B cell (primary cell): ENCODE measurements at places on chromosomes 12 and 14.

- no peak for DNase-seq
Observed at GRCh38 chr12:92468358-92469020, 234.3 kb upstream of the PLEKHG7 start.

DNA sequence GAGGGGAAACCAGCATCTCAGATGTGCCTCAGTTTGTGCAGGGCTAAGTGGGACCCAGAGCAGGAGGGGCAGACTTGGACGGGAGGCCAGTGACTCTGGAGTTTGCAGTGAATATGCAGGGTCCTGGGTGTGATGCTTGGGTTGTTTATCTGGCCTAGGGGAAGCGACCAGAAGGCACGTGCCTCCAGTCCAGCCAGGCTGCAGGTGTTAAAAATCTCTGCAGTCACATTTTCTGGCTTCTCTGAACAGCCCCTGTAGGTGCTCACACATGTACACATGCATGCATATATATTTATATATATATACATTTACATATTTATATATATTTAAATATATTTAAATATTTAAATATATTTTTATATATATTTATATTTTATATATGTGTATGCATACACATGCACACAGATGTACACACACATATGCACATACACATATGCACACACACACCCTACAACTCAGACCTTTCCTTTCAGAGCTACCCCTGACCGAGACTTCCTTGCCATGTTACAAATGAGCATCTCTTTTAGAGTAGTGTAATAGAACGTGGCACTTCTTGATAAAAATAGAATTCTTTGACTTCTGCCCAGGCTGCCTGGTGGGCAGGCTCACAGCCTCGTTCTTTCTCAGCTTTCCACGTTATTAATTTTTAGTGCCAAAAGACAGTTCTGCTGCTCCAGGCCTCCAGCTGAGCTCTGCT lies 26.8 kb upstream of the TCL1B start:
- DNase-seq: no peak

GRCh38 chr14:92532490-92533163 lies 19.0 kb downstream of the RIN3 start:
- no peak for DNase-seq

- DNase-seq: no peak
Observed at GRCh38 chr12:1564067-1564466, 30.3 kb downstream of the FBXL14 start.

DNA sequence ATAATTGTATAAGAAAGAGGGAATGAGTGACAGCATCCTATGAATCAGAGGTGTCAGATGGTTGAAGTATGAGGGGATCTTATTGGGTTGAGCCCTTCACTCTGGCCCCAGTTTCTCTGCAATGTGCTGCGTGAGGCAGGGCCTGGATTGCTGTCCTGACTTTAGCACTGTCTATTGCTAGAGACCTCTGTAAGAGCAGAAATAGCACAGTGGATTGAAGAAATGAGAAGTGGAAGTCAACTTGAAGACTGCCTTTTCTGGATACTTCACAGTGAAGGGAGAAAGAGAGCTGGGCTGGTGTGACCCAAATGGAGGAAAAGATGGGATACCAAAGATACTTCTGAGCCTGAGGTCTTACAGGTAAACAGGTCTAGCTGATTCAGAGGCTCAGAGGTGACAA lies 5.8 kb downstream of the ASCL4 start:
- DNase-seq: no peak

DNA sequence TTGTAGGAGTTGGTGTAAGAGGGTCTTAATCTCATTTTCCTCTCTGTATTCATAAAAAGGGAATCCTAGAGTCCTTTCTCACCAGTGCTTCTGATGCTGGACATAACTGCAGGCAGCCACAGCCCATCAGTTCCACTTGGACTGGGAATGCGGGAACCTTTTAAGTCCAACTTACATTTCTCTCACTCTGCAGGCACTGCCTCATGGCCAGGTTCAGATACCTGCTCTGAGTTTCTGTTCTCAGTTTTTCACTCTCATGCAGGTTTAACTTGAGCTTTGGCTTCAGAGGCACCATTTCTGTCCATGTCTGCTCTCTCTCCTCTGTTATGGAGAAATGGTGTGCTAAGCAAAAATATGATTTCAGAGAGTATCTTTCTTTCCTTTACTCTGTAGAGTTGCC lies 4.2 kb downstream of the ACVR1B start:
- no peak for DNase-seq

DNA sequence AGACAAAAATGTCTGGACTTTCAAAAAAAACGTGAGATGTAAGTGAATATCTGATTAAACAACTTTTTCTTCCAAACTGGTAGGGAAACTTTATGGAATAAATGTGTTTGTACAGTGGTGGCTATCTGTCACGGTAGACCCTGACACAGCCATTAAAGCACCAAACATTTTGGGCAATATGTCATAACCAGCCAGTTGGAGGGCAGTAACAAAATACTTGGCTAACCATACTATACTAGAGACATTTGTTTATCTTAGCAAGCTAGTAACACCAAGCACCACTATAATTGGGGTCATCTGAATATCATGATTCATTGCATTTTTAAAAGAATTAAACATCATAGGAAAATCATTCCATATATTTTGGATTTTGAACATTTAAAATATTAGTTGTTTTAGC lies 6.0 kb upstream of the MYF6 start:
- DNase-seq: no peak

DNA sequence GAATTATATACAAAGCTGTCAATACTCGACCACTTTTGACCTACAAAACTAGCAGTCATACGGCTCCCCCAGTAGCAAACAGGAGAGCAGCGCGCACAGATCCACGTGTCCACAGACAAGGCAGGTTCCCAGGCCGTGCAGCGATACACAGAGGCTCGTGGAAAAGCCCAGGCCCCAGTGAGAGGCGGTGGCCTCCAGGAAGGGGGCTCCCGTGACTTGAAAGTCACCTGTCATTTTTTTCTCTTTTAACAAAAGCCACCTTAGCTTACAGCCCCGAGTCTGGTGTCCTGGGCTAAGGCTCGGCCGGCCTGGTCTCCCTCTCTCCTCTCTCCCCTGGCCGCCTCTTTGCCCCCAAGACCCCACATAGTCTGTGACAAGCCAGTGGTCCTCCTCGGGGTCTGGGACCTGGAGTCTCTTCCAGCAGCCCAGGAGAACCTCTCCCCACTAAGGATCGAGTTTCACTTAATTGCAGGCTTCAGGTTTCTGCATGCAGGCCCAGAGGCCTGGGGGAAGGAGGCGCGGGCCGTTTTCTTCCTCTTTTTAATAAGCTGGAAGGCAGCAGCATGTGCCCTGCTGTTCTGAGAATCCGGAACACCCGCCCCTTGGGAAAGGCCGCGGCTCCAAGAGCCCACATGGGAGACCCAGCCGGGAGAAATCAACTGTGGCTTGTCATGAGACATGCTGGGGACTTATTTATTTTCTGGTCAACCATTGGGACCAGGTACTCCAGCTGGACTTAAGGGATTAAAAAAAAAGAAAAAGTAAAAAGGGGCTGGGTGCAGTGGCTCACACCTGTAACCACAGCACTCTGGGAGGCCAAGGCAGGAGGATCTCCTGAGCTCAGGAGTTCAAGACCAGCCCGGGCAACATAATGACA lies 15.9 kb downstream of the NCOR2 start:
- DNase-seq: peak; percentile 66

- no peak for DNase-seq
Observed at GRCh38 chr12:90244232-90244631, 535.6 kb upstream of the ATP2B1 start.

DNA sequence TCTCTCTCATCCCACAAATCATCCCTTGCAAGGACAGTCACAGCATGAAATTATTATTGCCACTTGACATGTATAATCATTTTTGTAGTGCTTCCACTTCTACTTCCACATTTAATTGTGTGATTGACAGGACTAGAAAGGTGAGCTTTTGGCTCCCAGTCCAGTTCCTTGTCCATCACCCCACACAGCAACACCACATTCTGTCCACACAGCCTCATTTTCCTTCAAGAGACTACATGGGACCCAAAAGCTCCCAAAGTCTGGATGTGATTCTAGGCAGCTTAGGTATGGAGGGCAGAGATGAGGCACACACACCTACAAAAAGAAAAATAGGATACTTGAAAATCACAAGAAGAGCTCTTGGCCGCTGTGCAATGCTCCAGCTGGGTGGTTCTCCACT lies 366.3 kb downstream of the DPF3 start:
- DNase-seq: no peak

GRCh38 chr12:12915656-12916055 lies 24.3 kb downstream of the GPRC5A start:
- DNase-seq: no peak

GRCh38 chr12:90028635-90029051 lies 320.0 kb upstream of the ATP2B1 start:
- DNase-seq: no peak

- DNase-seq: no peak
Observed at GRCh38 chr14:55942076-55942654, 176.0 kb upstream of the PELI2 start.

DNA sequence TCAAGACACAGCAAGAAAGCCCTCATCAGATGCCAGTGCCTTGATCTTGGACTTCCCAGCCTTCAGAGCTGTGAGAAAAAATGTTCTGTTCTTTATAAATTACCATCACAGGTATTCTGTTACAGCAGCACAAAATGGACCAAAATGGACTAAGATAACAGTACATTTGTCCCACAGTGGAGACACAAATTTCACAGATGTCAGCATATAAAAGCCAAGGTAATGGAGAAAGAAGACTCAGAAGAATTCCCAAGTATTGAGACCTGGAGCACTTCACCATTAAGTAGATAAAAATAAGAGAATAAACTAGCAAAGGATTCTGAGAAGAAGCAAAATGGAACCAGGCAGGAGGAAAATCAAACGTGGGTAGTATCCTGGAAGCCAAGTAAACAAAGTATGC lies 131.0 kb downstream of the NOVA1 start:
- no peak for DNase-seq

- DNase-seq: no peak
Observed at GRCh38 chr12:47863985-47864384, 40.8 kb downstream of the VDR start.

DNA sequence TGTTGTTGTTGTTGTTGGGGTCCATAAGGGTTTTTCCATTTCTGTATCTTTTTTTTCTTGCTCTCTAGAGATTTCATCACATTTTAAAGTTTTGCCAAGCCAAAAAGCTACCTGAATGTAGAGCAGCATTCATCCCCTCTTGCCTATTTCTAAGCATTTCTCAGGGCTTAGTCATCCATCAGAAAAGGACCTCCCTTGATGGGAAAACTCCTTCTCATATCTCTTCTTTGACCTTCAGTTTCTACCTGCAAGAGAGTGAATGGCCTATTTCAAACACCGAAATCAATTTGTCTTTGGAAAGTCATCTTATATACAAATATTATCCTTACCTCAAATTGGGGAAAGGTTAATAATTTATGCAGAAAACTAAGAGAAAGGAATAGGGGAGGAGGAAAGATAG lies 4.5 kb downstream of the MYBPC1 start:
- DNase-seq: no peak

- DNase-seq: no peak
Observed at GRCh38 chr12:112149596-112149995, 24.2 kb downstream of the TRAFD1 start.

GRCh38 chr14:67319142-67319541 lies 40.5 kb downstream of the ATP6V1D start:
- no peak for DNase-seq

GRCh38 chr12:88836156-88836555 lies 255.9 kb upstream of the KITLG start:
- DNase-seq: no peak

DNA sequence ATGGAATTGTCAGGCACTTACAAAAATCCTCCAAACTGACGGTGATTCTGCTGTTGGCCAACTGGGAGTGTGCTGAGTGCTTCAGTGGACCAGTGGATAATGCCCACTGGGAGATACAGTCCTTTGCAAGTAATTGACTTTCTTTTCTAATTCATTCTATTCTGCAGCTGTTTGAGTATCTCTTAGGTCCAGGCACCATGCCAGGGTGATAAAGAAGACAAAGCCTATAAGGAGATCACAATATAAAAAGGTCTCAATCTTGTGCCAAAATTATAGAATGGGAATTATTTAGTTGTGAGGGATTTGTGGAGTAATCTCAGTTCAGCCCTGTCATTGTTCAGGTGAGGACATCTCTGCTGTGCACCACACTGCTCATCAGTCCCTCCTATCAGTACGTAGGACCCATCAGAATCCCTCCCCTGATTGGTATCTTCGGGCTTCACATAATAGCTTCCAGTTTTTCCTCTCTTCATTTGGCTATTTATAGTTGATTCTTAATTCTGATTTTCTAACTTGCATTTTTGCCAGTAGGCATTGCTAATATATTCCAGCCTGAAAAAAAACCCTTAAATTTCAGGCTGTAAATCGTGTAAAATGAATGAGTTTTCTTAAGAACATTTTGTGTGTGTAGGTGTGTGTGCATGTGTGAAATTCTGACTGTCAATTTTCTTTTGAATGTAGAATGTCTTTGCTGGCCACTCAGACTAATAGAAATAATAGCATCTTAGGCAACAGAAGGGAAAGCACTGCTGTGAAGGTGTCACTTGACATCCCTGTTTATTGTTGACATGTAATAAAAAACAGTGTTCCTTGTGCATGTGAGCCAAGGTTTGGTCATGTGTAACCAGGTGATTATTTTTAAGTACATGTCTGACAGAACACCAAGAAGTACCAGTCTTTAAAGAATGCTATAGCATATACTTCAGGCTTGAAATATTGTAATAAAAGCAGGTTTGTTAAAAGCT lies 457.6 kb upstream of the RGS6 start:
- DNase-seq: no peak

DNA sequence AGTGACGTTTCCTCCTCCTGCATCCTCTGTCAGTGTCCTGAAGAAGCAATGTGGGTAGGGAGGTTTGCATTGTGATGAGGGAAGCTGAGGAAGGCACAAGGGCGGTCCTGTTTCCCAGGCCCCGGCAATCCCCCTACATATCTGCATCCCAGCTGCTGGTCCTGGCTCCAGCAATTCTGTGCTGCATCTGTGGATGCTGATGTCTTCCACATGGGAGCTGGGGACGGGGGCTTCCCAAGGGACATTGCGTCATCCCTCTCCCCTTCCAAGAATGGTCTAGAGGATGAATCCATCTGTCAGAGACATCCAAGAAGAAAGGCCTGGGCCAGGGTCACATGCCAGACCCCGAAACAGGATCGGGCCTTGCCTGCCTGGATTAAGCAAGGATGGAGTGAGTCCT lies 52.1 kb downstream of the TSPAN11 start:
- DNase-seq: no peak

DNA sequence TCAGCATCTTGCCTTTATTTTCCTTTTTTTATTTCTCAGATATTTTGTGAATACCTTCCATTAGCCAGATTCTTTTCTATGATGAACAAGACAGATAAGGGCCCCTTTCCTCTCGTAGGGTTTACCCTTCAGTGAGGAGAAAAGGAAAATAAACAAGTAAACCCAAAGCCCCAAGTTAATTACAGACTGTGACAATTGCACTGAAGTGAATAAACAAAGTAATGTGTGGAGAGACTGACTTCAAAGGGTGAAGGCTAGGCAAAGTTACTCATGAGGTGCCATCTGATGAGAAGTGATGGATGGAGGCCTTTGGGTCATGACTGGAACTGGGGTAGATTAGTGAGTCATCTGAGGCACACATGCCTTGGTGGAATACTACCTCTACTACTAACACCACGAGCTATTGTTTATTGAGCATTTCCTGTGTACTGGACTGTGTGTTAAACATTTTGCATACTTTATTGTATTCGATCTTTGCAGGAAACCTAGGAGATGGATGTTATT lies 143.4 kb upstream of the PRICKLE1 start:
- no peak for DNase-seq

- DNase-seq: no peak
Observed at GRCh38 chr12:108820707-108821406, 36.5 kb downstream of the SSH1 start.
